ENCODE measurements at places on chromosomes 5 and 9.

DNA sequence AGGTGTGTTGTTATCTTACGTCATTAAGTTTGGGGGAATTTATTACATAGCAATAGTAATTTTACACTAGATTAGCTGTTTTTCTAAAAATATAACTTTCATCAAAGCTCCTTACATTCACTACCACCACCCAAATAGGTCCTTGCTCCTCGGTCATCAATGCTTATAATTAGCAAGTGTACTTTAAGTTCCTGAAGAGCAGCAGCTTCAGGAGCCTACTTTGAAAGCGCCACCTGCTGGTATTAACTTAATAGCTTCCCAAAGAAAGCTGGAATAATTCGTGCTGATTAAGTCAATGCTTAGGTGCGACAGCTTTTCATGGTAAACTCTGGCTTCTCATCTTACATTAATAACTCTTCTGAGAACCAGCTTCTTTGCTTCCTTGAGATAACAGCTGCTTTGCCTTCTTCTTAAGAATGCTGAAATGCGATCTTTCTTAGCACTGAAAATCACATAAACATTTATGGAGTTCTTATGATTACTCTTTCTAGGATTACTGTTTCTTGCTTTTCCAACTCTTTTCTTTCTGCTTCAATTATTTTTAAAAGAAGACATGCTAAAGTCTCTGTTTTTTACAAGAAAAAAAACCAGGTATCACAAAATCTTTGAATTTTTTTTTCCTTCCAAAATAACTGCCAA is 10.0 kb upstream of the C5 start:
- DNase-seq = peak; percentile 70

- peak; percentile 36 for DNase-seq
These were observed 8.0 kb downstream of the SPOCK1 start for GRCh38 chr5:137491121-137491520.

DNA sequence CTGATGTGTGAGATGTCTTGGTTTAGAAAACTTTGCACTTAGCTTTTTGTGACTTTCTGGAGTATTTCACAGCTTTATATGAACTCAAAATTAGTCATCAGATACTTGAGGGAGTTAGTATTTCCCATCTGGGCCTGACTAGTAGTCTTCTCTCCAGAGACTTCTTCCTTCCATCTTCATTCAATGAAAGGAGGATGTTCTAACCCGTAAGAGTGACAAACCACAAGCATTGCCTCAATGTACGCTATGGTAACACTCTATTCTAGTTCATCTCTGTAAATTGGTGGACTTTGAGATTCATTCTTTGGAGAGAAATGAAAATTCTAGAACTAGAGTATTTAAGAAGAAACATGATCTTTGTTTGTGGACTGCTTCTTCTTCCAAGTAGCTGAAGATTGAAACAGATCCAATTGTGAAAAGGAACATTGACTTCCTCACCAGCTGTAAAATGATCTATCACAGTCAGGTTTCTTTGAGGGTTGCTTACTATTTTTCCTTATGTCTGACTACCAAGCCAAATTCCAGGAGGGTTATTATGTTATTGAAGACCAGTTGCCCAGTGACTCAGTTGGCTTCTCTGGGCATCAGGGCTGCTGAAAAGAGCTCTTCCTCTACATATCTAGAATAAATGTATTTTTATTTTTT is 157.6 kb downstream of the SLC12A2 start:
- no peak for DNase-seq

DNA sequence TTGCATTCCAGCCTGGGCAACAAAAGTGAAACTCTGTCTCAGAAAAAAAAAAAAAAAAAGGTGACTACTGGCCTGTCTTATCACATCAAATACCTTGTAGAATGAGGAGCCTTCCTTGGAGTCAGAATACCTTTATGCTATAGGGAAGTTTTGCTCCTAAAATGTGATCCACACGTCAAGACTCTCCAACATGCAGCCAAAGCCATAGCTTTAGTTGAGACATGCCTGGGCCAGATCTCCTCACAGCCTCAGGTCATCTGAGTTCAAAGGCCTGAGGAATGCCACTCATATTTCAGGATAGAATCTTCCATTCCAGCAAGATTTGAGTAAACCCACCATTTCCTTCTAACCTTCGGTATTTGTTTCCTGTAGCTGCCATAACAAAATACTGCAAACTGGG is 13.7 kb upstream of the SOWAHA start:
- DNase-seq = no peak

DNA sequence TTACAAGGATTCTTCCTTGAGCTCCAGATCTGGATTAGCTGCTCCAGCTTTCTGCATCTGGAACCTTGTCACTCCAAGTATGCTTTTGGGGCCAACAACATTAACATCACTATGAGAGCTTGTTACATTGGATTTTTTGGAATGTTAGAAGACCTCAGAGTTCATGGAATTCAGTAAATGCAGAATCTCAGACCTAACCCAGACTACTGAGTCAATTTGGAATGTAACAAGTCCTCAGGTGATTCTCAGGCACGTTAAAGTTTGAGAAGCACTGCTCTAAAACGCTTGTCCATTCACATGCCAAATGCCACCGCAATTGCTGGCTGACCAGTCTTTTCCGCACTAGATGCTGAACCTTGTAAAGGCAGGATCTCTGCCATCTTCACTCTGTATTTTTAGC is 251.4 kb upstream of the TRIM32 start:
- no peak for DNase-seq

- peak; percentile 11 for DNase-seq
These were observed 567.4 kb downstream of the PRR16 start for GRCh38 chr5:121031491-121031890.

DNA sequence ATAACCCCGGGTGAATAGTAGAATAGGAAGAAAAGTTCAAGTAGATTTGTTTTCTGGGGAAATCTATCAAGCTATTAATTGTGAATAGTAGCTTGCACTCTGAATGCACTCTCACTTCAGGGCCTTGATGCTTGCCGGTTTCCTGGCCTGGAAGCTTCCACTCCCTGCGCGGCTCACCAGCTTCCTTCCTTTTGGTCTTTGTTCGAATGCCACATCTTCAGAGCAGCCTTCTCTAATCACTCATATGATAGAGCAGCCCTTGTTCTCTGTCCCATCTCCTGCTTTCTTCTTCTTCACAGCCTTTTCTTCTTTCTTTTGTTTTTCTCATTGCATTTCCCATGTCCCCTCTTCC is 146.7 kb downstream of the MAST4 start:
- no peak for DNase-seq

DNA sequence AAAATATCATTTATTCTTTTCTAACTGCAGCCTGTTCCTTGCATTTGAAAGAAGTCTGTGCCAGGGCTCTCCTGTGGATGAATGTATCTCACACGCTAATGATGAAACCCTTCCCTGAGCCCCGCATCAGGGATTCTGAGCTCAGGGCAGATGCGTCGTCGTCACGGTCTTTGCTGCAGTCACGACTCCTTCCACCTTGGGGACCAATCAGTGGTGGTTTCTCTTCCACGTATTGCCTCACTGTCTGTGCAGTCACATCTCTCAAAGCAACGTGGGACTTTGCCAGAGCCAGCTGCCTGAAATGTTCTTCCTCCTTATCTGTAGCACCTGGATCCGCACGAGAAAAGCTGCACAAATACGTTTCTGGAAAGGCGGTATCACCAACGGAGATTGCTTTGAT is 13.9 kb upstream of the UBE2QL1 start:
- no peak for DNase-seq

GRCh38 chr9:129988607-129989361 is 54.2 kb downstream of the FNBP1 start:
- DNase-seq = no peak

GRCh38 chr5:59887274-59887673 is 6.3 kb downstream of the PDE4D start:
- no peak for DNase-seq

DNA sequence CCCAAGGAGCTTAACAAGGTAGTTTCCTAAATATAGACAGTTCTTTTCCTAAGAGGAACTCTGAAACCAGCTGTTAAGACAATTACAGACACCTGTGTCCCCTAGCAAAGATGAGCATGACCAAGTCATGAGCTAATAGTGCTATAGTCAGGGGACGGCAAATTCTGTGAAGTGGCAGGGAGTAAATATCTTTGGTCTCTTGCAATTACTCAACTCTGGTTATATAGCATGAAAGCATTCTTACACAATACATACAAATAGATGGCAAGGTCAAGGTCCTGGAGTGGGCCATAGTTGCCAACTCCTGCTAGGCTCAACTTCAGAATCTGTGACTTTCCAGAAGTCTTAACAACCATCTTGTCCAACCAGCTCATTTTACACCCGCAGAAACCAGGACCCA is 103.7 kb downstream of the RFK start:
- DNase-seq = no peak

DNA sequence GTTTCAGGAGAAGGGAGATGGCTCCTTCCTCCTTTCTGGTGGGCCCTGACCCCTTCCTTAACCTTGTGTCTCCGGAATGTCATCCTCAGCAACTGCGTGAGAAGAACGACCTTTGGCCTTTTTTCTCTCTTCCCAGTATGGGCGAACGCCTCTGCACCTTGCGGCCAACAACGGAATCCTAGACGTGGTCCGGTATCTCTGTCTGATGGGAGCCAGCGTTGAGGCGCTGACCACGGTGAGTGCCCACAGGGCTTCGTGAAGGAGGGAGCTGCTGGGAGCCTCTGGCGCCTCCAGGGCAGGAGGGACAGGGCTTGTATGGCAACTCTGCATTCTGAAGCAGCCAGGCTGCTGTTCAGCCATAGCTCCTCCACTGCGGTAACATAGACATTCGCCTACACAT is 68.0 kb upstream of the CTSL start:
- DNase-seq = no peak

DNA sequence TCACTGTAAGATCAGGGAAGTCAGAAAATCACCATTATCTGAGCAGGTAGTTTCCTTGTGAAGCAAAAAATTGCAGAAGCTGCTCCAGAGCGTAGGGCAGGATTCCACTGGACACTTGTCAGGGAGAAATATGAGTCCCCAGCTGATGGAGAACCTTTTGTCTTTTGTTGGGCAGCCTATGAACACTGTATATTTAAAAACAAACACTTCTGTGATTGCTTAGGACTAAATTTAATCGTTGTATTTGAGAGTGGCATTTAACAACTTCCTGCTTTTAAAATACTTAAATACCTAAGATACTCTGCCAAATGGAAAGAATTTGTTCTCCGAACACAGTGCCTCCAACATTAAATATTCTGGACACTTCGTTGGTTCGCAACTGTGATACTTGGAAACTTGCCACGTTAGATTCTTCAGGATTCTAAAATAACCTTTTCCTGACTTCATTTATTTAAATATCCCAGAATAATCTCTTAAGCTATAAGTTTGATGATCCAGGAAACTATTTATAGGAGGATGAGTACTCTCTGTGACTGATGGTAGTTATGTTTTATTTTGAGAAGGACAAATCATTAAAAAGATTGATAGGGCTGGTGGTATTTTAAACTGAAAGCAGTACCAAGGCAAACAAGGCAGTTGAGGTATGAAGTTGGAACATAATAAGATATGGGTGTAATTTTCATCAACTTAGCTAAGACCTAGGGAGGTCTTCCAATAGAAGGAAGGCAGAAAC is 2.7 kb upstream of the HSPA4 start:
- no peak for DNase-seq

- peak; percentile 41 for DNase-seq
These were observed 6.1 kb upstream of the CRB2 start for GRCh38 chr9:123349691-123350480.

- DNase-seq = peak; percentile 2
These were observed 762 bp downstream of the CACNA1B start for GRCh38 chr9:137878146-137878941.

DNA sequence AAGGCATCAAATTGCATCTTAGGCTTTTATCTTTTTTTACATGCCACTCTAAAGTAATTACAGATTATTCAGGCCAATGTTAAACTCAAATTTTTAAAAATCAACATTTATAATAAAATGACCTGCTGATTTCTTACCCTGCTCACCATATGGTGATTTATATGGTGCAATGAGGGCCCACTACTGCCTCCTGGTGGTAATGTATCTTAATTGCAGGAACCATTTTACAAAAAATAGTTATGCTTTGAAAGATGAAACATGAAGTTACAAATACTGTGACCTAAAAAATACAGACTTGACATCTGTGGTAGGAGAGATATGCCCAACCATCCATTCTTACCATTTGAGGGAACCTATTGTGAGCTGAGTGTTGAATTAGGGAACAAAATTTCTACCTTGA is 292.6 kb upstream of the TAS2R1 start:
- no peak for DNase-seq

- DNase-seq = no peak
These were observed 70.4 kb downstream of the UBAP1 start for GRCh38 chr9:34249274-34249673.

DNA sequence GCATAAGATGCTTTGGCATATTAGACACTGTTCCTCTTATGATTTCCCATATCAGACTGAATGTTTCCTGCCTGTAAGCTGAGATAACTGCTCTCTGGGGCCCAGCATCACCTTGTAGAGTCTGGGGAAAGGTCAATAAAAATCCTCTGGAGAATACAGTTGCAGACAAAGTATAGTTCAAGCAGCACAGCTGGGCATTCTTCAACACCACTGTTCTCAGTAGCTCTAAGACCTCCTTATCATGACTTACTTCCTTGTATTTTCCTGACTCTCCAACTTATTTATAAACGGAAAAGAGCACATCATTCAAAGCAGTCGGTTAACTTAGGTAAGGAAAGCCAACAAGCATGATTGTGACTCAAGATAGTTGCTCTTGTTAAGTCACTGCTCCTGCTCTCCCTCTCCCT is 208.7 kb upstream of the RASEF start:
- no peak for DNase-seq

DNA sequence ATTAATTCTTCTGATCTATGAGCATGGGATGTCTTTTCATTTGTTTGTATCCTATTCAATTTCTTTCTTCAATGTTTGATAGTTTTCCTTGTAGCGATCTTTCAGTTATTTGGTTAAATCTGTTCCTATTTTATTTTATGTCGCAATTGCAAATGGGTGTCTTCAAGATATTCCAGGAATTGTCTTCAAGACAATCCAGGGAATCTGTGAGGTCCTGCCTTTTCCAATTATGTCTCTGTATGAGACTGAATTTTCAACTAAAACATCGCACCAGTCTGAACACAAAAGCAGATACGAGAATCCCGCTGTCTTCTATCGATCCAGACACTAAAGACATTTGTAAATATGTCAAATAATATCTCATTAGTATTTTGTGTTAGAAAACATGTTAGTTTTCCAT is 485.5 kb downstream of the BNC2 start:
- DNase-seq = no peak

GRCh38 chr5:115452083-115452482 is 92.5 kb downstream of the FEM1C start:
- no peak for DNase-seq

DNA sequence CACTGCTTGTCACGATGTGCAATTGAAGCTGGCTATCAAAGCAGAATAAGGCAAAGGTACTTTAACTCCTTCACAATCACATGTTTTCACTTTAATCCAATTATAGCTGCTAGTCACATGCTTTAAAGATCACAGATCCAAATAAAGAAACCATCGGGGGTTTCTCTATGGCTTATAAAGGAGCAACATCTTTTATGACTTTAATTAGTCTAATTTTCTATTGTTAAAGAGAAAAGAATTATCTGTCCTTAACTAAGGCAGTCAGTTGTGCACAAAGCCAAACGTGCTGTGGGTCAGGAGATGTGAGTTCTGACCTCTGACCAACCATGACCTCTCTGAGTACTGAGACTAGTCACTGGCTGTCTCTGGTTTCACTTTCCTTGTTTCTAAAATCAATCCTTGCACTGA is 561.1 kb downstream of the RAB3C start:
- no peak for DNase-seq

GRCh38 chr5:147743678-147744374 is 38.7 kb downstream of the JAKMIP2 start:
- peak; percentile 3 for DNase-seq

All from amniotic epithelial cell (primary cell).